ENCODE measurements at places on chromosomes 1 and 21. TPM values are rescaled to one million over a fixed set of nuclear protein-coding genes. Genes with fewer than 3 reads are reported as not detected.

DNA sequence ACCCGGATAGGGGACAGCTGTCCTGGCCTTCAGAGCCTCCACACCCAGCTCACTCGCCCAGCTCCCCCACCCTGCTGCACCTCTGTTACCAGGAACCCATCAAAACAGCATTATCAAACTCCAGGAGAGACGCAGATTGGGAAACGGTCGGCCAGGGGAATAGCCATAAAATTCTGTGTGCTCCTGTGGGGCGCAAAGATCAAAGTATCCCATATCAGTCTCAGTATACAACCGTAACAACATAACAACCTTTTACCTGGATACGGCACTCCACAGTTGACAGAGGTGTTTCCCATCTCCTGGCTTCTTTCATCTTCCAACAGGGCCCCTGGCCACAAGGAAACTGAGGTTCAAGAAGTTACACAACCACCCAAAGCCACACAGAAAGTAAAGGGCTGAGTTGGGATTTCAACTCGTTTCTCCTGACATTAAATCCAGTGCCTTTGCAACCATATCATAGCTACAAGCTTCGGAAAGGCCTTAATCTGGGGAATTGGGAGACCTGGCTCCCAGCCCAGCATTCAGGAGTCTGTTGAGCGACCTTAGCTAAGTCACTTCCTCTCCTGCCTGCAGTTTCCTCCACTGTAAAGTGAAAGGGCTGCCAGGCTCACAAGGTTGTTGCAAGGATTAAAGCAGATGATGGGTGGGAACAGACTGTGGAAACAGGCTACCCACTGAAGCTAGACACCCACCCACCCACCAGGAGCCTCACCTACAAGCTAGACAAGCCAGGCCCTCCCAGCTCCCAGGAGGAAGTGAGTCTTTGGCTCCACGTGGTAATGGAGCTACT lies 8.1 kb upstream of the EPHB2 start:
- no peak for DNase-seq

- DNase-seq: no peak
These were observed 33.7 kb upstream of the PLA2G2C start for GRCh38 chr1:20220036-20220435.

DNA sequence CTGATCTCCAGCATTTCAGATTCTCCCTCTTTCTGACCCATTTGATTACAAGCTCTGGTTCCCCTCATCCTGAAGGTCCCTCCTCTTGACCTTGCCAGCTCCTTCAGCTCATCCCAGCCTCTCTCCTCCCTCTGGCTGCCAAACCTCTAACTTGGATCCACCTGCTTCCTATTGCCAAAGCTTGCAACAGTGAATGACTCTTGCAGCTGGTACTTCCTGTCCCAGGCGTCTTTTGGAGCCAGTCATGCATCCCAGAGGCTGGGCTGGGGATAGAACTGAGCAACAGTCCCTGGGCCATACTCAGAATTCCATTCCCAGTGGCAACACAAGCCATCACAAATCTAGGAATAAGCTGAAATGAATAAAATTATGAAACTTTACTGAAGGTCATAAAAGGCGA lies 27.7 kb upstream of the SPOCD1 start:
- DNase-seq: no peak

DNA sequence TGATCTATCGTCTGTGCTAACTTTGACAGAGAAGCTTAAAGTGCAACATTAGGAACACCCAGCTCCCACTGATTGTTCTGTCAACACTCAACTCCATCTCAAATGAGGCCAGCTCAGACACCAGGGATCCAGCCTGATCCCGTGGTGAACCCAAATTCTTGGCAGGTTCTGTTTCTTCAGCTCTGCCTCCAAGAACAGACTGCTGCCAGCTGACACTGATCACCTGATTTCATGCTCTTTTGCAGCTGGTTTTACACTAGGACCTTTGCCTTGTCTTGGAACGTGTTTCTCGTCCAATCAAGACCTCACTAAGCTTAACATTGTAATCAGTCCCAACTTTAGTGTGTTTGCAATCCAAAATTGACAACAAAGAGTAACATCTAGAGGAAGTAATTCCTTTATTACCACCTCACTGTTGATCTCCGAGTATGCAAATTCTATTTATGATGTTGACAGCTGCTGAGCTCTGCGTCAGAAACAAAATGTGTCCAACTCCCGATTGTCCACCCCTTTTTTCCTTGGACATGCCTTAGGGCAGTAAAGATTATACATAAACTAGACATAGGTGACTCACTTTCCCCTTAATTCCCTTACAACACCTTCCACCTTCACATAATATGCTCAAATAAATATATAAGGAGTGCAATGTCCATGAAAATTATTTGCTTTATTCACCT lies 1.6 kb upstream of the HYI start:
- DNase-seq: no peak

- no peak for DNase-seq
These were observed 62.1 kb upstream of the PDE9A start for GRCh38 chr21:42591170-42591869.

DNA sequence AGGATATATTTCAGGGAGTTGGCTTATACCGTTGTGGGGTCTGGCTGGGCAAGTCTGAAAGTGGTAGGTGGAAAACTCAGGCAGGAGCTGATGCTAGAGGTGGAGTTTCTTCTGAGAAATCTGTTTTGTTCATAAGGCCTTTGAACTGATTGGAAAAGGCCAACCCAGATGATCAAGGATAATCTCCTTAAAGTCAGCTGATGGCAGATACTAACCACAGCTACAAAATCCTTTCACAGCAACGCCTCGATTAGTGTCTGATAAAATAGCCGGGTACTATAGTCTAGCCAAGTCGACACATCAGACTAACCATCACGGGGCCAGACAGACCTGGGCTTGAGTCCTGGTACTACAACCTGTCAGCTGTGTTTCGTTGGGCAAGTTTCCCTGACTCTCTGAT lies 21.4 kb downstream of the OPRD1 start:
- no peak for DNase-seq

SYDE2 gene
- total RNA-seq: 1.0 TPM

DNA sequence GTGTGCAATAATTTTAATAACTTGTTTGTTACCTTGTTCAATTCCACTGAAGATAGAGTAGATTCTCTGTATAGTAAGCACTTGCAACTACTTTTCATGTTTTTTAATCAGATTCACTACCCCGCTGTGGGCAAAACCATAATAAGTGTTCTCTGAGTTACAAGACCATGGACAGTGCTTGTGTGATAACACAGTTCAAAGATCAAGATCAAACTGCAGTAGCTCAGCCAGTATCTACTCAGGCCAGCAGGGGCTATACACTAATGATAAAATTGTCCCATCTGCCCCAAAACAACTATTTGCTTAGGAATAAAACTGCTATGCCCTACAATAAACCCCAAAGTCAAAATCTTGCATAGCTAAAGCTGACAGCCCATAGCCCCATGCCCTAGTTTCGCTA lies 129.6 kb downstream of the LRRC7 start:
- no peak for DNase-seq

DNA sequence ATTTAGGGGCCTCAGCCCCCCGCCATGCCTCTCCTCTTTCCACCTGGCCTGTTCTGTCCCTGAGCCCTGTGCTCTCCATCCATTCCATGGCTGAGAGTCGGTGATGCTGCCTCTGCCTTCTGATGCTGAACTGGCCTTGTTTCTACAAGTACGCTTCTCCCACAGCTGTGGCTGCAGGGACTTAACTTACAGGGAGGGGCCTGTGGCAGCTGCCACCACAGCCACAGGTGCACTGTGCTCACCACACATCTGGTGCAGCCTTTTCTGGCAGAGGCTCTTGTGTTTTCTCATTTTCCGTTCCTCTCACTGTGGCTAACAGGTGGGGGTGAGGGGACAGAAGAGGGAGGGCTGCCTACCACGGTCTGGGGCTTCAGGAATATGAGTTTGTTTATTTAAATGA lies 4.2 kb downstream of the FMO1 start:
- peak; percentile 54 for DNase-seq

DNA sequence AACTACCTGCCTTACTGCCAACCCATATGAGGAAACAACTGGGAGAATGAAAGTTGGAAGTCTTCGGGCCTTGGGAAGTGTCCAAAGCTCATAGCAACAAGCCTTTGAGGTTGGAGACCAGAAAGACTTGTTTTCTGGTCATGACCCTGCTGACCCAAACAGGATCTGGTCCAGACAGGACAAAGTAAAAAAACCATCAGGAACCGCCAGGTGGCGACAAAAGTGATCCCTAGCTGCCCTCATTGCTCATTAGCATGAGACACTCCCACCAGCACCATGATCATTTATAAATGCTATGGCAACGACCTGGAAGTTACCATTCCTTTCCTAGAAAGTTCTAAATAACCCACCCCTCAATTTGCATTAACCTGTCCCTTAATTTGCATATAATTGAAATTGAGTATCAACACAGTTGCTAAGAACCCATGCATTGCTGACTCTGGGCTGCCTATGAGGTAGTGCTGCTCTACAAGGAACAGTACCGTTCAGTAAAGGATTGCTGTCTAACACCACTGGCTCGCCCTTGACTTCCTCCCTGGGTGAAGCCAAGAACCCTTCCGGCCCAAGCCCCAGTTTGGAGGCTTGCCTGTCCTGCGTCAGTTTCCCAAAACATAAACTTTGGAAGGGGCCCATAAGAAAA lies 89.0 kb downstream of the URB2 start:
- peak; percentile 61 for DNase-seq

LEFTY2 gene
- not detected for total RNA-seq

DNA sequence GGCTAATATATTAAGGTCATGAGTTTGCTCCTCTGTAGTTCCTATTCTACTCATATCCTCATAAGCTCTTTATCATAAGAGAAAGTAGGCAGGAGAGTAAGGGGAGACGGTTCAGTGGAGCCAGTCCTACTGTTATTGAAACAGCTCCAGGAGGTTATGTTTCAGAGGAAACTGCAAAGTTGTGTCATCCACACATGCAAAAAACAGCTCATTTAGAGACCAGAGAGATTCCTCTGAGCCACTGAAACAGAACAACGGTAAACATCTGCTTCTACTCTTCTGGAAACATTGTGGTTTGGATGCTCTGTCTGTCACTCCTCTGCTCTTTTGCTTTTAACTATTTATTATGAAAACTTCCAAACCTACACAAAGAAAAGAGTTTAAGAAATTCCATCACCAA lies 66.3 kb upstream of the PPP2R5A start:
- peak; percentile 8 for DNase-seq

DNA sequence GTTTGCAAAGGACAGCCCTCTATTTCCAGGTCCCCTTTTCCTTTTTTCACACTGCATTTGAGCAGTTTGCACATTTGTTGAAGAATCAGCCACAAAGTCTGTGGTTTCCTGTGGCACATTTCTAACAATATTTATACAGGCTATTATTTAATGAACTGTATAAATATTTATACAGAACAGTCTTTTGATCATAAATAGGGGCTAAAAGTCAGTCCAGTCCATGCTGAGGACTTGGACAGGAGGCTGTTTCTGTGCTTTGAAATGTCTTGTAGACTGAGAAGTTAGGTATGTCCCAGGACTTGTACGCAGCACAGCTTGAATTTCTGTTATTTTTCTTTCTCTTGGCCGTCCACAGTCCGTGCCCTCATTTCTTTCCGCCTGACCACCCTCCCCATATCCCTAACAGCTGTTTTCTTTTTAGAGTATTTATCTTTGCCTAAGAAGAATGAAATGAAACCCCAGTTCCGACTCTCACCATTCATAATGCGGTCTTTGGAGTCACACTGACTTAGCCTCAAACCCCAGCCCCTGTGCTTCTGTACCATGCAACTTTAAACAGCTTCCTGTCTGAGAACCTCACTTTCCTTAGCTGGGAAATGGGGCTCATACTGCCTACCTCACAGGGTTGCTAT lies 19.7 kb downstream of the FGGY start:
- DNase-seq: no peak

LCE6A gene
- total RNA-seq: not detected

GRCh38 chr1:181089017-181089675 lies 646 bp downstream of the IER5 start:
- no peak for DNase-seq

DNA sequence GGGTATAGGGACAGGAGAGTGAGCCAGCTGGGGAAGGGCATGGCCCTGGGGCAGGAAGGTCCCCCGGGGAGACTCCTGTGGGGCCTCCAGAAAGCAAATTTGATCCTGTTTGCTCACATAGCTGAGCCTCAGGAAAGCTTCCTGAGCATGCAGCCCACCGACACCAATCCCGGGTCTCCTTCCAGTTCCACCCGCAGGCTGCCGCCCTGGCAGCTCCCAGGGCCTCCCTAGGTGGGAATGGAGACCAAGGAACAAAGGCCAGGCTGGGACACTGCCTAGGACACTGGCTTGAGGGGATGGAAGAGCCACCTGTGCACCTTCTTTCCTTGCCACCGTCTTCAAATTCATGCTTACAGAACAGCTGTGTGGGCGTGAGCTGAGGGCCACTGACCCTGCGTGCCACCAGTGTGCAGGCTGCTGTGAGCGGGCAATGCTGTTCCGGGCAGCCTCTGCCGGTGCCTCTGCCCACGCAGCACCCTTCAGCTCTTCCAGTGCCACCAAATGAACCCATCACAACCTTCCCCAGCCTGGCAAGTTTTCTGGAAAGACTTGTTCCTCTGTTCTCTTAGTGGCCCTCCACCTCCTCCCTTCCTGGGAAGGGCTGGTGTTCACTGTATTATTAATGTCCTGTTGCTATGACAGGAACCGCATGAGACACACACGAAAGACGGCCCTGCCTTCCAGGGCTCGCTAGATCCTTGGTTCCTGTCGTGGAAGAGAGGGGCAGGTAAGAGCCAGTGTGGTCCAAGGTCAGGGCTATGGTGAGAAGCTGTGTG lies 53.6 kb downstream of the ACBD3 start:
- DNase-seq: peak; percentile 39

GBP6 gene
- 0.12 TPM for total RNA-seq

ZFP69 gene
- 7.5 TPM for total RNA-seq

DNA sequence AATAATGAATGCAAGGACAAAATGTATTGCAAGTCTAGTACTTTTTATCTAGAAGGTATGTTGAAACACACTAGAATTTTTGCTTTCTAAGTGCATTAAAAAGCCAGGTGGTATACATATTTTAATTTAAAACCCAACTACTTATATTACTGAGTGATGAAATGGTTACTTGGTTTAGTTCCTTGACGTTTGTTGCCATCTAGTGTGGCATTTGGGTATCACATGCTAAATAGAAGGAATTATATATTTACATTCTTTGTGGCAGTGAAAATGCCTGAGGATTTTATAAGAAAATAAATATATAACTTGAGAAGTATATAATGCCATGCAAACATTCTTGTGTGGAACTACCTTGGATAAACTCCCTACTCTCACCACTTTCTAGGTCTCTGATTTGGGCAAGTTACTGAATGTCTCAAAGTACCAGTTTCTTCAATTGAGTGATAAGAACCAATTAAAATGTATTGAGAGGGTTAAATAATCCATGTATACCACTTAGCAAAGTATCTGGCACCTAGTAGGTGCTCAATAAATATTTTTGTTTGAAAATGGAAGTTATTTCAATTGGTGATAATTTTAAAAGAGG lies 69.6 kb downstream of the SDCCAG8 start:
- peak; percentile 69 for DNase-seq

- no peak for DNase-seq
These were observed 43.7 kb upstream of the GOLT1A start for GRCh38 chr1:204257446-204257845.

- no peak for DNase-seq
These were observed 426.8 kb downstream of the ADGRL2 start for GRCh38 chr1:82227306-82228095.
